Chondrocyte (in vitro differentiated cells): ENCODE measurements at places on chromosomes 16 and 17. TPM values are rescaled to one million over a fixed set of nuclear protein-coding genes. Genes with fewer than 3 reads are reported as not detected.

PRSS36 gene
- total RNA-seq: 0.35 to 0.39 TPM in 2 of 3 replicates, not detected in the other

DNA sequence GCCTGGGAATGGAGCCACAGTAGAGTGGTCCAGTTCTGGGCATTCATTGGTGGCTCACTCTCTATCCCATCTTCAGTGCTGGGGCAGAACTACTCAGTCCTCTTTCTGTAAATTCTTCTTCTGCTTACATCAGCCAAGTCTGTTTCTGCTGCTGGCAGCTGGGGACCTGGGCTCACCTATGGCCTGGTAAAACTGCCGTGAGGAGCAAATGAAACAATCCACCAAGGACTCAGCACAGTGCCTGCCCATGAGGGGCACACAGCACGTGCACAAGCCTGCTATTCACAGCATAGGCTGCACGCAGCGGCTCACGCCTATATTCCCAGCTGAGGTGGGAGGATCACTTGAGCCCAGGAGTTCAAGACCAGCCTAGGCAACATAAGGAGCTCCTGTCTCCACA is 30.9 kb upstream of the SNN start:
- peak overlapping the region; percentile 22 for H3K27ac ChIP-seq
- DNase-seq: no peak
- H3K4me1 ChIP-seq: peaks cover 43% of the 10 kb centered on the region
- H3K27me3 ChIP-seq: no peaks in the 10 kb centered on the region
- H3K36me3 ChIP-seq: no peaks in the 10 kb centered on the region
- H3K4me3 ChIP-seq: no peak overlapping the region

DNA sequence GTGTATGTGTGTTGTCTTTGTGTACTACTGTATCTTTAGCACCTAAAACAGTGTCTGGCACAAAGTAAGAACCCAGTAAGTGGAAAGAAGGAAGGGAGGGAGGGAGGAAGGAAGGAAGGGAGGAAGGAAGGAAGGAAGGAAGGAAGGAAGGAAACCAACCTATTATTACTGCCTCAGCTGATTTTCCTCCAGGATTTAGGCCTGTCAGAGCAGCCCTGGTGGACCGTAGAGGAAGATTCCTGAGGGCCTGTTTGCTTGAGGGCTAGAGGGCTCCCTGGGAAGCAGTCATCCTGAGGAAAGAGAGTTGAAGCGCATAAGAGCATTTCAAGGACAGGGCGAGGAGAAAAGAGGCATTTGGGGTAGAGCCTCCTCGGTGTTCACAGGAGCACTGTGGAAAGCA is 61.5 kb downstream of the WSB1 start:
- H3K27ac ChIP-seq: no peak overlapping the region
- H3K4me3 ChIP-seq: no peak overlapping the region
- no peak for DNase-seq
- H3K36me3 ChIP-seq: no peaks in the 10 kb centered on the region

GRCh38 chr17:2282297-2282873 is 21.2 kb downstream of the SMG6 start:
- peaks cover 32% of the 10 kb centered on the region for H3K36me3 ChIP-seq
- peaks cover 3% of the 10 kb centered on the region for H3K4me1 ChIP-seq
- H3K4me3 ChIP-seq: no peak overlapping the region
- H3K27me3 ChIP-seq: no peaks in the 10 kb centered on the region
- peak overlapping the region; percentile 60 for H3K27ac ChIP-seq

- no peak for DNase-seq
- H3K4me1 ChIP-seq: peaks cover 9% of the 10 kb centered on the region
- peaks cover 26% of the 10 kb centered on the region for H3K27me3 ChIP-seq
- no peak overlapping the region for H3K27ac ChIP-seq
- H3K36me3 ChIP-seq: peaks cover 5% of the 10 kb centered on the region
- H3K4me3 ChIP-seq: no peak overlapping the region
Observed at GRCh38 chr16:57562066-57562465, 19.6 kb downstream of the ADGRG5 start.

DNA sequence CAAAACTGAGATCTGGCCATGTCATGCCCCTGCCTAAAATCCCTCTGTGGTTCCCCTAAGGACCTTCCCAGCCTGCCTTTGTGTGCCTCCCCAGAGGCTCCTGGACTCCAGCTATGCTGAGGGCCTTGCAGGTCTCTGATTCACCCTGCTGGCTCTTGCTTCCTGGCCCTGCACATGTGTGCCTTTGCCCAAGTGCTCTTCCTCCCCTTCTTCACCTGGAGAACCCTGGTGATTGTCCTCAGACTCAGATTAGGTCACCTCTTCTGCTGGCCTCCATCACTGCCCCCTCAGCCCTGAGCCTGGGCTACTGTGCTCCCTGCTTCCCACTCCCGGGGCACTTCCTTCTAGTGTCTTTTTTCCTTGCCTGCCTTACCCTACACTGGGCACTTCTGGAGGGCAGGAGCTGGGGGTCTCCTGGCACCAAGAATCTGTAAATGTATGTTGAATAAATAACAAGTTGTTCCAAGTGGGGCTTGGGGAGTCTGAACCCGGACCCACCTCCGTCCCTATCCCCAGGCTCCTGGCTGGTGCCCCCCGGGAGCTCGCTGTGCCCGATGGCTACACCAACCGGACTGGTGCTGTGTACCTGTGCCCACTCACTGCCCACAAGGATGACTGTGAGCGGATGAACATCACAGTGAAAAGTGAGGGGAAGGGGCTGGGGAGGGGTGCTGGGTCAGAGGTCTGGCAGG is 7.8 kb downstream of the ITGA3 start:
- peaks cover 13% of the 10 kb centered on the region for H3K36me3 ChIP-seq
- peak overlapping the region; percentile 98 for H3K27ac ChIP-seq
- H3K4me3 ChIP-seq: no peak overlapping the region
- DNase-seq: peak; percentile 64
- no peaks in the 10 kb centered on the region for H3K27me3 ChIP-seq

NPIPB4 gene
- 78.5 to 116 TPM (median 81.4 TPM) in 3 replicates for total RNA-seq

GRCh38 chr17:63578769-63579111 is 22.0 kb upstream of the TACO1 start:
- H3K27me3 ChIP-seq: no peaks in the 10 kb centered on the region
- H3K4me3 ChIP-seq: no peak overlapping the region
- peaks cover 19% of the 10 kb centered on the region for H3K36me3 ChIP-seq
- H3K4me1 ChIP-seq: peaks cover 4% of the 10 kb centered on the region
- no peak for DNase-seq

PPL gene
- total RNA-seq: 0.22 to 1.2 TPM (median 0.97 TPM) in 3 replicates

DNA sequence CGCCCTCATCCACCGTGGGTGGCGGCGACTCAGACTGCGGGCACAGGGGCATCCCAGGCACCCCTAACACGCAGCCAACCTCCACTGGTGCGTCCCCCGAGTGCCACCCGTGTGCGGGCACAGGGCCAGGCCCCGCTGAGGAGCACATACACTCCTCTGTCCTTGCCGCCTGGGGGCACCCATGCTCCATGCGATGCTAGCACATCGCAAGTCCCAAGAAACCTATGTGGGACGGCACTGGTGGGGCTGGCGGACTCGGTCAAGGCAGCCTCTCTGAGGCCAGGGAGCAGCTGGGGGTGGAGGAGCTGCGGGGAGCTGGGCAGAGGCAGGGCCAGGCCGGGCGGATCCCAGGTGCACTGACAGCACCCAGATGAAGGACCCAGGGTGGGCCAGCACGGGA is 4.0 kb downstream of the ZNF598 start:
- peaks cover 6% of the 10 kb centered on the region for H3K36me3 ChIP-seq
- no peak overlapping the region for H3K27ac ChIP-seq
- no peaks in the 10 kb centered on the region for H3K27me3 ChIP-seq
- no peak for DNase-seq
